Naive thymus-derived CD8-positive, alpha-beta T cell (primary cell): ENCODE measurements at places on chromosomes 16 and 17. TPM values are rescaled to one million over a fixed set of nuclear protein-coding genes. Genes with fewer than 3 reads are reported as not detected.
A peak's percentile ranks its signal among the peaks of the same experiment; 100 is the strongest.

DNA sequence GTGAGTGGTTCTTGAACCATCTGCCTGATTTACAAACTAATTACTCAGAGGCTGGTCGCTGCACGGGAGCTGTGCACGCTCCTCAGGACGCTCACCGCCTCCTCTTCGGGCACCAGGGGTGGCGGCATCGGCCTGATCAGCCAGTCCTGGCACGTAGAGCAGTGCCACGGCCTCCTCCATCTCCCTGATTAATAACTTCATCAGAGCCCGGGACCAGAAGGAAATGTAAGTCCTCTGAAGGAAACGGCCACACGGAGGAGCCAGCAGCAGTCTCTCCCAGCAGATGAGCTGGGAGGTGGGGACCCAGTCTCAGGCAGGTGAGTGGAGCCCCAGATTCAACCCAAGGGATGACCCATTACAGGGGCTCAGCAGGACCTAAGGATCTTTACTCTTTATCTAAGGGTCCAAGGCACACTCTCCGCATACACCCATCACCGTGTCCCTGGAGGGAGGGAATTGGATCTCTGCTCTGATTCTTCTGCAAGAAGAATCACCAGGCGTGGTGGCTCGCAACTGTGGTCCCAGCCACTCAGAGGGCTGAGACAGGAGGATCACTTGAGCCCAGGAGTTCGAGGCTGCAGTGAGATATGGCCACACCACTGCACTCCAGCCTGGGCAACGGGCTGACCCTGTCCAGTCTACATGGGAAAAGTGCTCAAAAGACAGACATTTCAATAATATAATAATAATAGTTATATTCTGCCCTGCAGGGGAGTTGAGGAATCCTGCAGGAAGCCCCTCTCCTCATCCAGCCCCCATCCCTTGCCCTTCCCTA, 366.5 kb downstream of the SEC14L1 start:
- no peak overlapping the region for H3K27ac ChIP-seq
- peaks cover 6% of the 10 kb centered on the region for H3K36me3 ChIP-seq
- H3K4me3 ChIP-seq: no peak overlapping the region
- H3K4me1 ChIP-seq: no peaks in the 10 kb centered on the region
- DNase-seq: no peak

DNA sequence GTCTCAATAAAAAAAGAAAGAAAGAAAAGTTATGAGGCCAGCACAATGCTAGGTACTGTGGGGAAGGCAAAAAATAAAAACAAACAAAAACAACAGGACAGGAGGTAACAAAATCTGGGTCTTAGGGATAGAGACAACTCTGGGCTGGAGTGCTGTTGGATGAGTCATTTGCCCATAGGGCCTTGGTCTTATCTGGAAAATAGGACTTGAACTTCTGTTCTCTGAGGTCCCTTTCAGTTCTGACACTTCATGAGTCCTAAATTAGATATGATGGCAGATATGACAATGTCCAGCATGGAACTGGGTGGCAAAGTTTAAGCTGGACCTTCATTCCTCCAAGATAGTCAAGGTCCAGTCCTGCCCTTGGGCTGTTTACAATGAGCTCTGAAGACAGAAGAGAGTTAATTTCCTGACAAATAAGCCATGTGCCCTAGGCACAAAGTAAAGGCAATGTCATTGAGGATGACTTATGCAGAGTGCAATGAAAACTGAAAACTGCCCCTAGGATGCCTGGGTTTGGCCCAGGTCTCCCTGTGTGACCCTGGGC, 8.9 kb upstream of the HDAC5 start:
- H3K27me3 ChIP-seq: no peaks in the 10 kb centered on the region
- no peaks in the 10 kb centered on the region for H3K4me1 ChIP-seq
- no peaks in the 10 kb centered on the region for H3K36me3 ChIP-seq

DNA sequence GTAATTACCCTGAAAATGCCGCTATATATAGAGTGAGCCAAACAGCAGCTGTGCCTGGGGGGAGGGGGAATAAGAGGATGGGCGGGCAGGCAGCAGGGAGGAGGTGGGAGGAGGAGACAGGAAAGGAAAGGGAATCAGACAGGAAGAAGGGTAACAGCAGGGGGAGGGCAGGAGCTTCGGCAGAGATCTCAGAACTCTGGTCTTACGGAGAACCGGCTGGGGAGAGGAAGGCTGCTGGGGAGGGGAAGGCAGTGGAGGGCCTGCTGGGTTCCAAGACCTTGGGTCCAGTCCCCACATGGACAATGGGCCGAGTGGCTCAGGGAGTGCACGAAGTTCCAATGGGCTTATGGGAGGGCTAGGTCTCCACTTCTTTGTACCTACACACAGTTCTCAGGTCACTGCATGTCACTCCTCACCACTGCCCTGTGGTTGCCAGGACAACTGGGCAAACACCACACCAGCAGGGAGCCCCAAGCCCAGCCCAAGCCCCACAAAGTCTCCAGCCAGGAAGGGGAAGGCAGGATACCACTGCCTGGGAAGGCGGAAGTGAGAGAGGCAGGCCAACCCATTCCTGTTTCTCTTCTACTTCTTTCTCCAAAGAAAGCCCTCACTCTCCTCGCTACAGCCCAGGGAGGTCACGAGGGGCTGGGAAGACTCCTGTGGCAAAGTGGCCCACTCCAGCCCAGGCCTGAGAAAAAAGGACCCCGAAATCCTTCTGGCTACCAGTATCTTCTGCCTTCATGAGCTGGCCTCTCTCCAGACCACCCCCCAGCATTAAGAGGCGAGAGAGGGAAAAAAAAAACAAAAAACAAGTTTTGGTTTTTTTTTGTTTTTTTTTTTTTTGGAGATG, 25.3 kb downstream of the G6PC3 start:
- H3K27ac ChIP-seq: no peak overlapping the region
- peaks cover 3% of the 10 kb centered on the region for H3K36me3 ChIP-seq
- H3K4me1 ChIP-seq: peaks cover 21% of the 10 kb centered on the region
- H3K27me3 ChIP-seq: no peaks in the 10 kb centered on the region
- DNase-seq: no peak

DNA sequence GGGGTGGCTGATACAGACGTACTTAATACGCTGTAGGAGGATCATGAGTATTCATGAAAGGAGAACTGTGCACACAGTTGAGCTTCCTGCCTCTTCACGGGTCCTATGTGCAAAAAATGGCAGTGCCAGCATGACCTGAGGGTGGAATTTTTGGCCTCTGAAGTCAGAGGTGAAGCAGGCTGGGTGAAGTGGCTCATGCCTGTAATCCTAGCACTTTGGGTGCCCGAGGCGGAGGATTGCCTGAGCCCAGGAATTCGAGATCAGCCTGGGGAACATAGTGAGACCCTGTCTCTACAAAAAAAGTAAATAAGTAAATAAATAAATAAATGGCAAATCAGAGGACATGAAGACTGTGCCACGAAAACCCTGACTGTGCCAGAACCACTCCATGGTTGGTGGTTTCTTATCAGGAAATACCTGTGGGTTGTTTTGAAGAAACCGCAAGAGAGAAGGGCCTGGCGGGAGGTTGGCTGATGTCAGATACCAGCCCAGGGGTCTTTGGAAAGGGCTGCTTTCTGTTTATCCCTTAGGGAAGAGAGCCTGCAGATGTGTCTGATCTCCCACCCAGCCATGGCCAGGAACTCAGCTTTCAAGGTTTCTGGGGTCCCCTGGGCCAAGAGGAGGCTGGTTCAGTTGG, 3.4 kb downstream of the ASPSCR1 start:
- peak overlapping the region; percentile 96 for H3K4me3 ChIP-seq
- DNase-seq: no peak
- H3K27ac ChIP-seq: peak overlapping the region; percentile 49
- H3K36me3 ChIP-seq: peaks cover 14% of the 10 kb centered on the region
- no peaks in the 10 kb centered on the region for H3K27me3 ChIP-seq

DNA sequence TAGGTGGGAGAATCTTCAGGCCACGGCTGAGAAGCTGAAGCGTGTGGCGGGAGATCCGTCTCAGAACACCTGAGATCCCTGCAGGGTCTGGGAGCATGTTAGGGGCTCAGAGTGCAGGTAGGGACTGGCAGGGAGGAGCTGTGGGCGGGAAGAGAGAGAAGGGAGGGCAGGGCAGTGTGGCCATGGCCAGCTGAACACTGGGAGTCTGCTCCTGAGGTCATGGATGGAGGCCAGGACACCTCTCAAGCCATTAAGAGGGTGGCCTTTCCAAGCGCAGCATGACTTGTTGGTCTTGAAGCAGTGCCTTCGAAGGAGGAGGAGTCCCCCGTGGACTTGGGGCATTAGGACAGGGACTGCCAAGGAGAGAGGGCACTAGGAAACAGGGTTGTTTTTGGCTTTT, 23.7 kb downstream of the NAA60 start:
- H3K27me3 ChIP-seq: no peaks in the 10 kb centered on the region
- H3K4me3 ChIP-seq: no peak overlapping the region
- H3K4me1 ChIP-seq: peaks cover 69% of the 10 kb centered on the region
- H3K36me3 ChIP-seq: peaks cover 26% of the 10 kb centered on the region
- peak overlapping the region; percentile 52 for H3K27ac ChIP-seq

GRCh38 chr17:82807101-82807500, 32.7 kb downstream of the ZNF750 start:
- H3K36me3 ChIP-seq: peaks cover 6% of the 10 kb centered on the region
- no peaks in the 10 kb centered on the region for H3K27me3 ChIP-seq
- no peak overlapping the region for H3K4me3 ChIP-seq
- peaks cover 8% of the 10 kb centered on the region for H3K4me1 ChIP-seq
- no peak for DNase-seq

IGFALS gene
- total RNA-seq: 1.7 TPM

KLHL10 gene
- not detected for total RNA-seq
